Muscle of leg (tissue), 16 donors: ENCODE measurements at places on chromosomes 5 and 9. TPM values are rescaled to one million over a fixed set of nuclear protein-coding genes. Genes with fewer than 3 reads are reported as not detected.

Gene CDX1
- 0.12 TPM for polyA plus RNA-seq

Gene FBN2
- 83.6 TPM for polyA plus RNA-seq

Gene DBH
- 0.81 TPM for polyA plus RNA-seq

Gene CARD9
- polyA plus RNA-seq, result 1.4 TPM

Gene TERT
- not detected for polyA plus RNA-seq

Gene MSMP
- polyA plus RNA-seq, result not detected

Gene DAB2
- 100 TPM for polyA plus RNA-seq

Gene ZNF474
- 5.1 TPM for polyA plus RNA-seq

Gene SPINK7
- 0.22 TPM for polyA plus RNA-seq

Gene S1PR3
- polyA plus RNA-seq, result 54.7 TPM

Gene TMEM174
- polyA plus RNA-seq, result not detected

Gene NPR3
- polyA plus RNA-seq, result 15.7 TPM

Gene LYSMD3
- 15.9 TPM for polyA plus RNA-seq

Gene UBAP1
- polyA plus RNA-seq, result 35.9 TPM

Gene SVEP1
- polyA plus RNA-seq, result 20.5 TPM

Gene BHMT2
- 2.3 TPM for polyA plus RNA-seq
